ENCODE measurements at places on chromosomes 13 and 19.

DNA sequence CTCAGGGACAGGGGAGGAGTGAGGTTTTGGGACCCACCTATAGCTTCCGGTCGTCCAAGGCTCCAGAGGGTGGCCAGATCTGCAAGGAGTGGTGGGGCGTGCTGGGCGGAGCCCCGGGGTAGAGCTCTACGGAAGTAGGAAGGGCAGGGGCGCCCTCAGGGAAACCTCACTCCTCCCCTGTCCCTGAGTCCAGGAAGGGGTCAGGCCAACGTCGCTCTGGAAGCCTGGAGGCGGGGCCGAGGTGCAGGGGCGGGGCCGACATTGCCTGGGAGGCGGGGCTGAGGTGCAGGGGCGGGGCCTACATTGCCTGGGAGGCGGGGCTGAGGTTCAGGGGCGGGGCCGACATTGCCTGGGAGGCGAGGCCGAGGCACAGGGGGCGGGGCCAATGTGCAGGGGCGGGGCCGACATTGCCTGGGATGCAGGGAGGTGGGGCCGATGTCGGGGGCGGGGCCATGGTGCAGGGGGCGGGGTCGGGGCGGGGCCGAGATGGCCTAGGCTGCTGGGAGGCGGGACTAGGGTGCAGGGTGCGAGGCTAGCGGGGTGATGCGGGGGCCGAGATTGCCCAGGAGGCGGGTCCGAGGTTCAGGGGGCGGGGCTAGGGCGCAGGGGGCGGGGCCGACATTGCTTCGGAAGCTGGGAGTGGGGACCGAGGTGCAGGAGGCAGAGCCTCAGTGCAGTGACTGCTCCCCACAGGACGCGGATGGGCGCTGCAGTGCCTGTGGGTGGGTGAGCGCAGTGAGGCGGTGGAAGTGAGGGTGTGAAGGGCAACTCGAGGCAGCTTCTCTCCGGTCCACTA, 4.9 kb upstream of the PALM start:
- DNase-seq: peak; percentile 72

- DNase-seq: peak; percentile 83
These were observed 13.3 kb downstream of the ARRDC2 start for GRCh38 chr19:18021121-18021755.

- DNase-seq: no peak
These were observed 60.2 kb upstream of the KL start for GRCh38 chr13:32955881-32956594.

GRCh38 chr13:99501848-99502301, 603 bp downstream of the TM9SF2 start:
- no peak for DNase-seq

DNA sequence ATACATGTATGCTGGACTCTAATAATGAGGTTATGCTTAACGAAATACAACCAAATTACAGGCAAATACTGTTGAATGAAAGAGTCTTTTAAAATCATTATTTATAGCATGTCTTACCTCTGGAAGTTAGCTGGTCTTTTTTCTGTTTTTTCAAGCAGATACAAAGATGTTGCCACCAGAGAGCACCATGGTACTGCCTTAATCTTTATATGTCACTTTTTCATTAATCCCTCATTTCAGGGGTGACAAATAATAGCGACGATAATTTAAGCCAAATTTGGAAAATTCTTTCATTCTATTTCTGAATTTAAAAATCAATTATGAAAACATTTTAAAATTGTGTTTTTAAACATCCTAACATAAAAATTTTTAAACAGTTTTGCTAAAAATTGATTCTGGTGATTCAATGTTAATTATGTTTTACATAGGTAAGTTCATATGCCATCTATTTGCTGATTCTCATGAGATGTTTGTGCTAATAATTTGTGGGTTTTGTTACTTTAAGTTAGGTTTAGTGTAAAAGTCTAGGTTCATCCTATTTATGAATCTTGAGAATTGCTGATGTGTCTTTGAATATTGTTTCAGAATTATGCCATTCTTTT, 379.3 kb upstream of the SGCG start:
- no peak for DNase-seq

- no peak for DNase-seq
These were observed 135.6 kb upstream of the TSC22D1 start for GRCh38 chr13:44711706-44712105.

DNA sequence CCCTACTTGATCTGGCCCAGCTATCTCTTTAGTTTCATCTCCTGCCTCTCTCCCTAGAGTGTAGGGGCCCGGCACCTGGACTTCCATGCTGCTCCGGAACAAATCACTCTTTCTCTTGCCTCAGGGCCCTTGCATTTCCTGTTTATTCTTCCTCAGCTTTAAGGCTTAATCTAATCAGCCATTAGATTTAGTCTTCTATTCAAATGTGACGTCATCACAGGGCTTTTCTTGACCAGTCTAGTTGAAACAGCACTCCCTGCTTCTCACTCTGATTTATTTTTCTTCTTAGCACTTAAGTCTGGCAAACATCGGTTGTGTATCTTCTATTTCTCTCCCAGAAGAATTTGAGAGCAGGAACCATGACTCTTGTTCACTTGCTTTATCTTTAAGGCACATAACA, 564.1 kb downstream of the EFNB2 start:
- DNase-seq: no peak

- DNase-seq: no peak
These were observed 439.4 kb upstream of the KLF12 start for GRCh38 chr13:74573654-74574053.

DNA sequence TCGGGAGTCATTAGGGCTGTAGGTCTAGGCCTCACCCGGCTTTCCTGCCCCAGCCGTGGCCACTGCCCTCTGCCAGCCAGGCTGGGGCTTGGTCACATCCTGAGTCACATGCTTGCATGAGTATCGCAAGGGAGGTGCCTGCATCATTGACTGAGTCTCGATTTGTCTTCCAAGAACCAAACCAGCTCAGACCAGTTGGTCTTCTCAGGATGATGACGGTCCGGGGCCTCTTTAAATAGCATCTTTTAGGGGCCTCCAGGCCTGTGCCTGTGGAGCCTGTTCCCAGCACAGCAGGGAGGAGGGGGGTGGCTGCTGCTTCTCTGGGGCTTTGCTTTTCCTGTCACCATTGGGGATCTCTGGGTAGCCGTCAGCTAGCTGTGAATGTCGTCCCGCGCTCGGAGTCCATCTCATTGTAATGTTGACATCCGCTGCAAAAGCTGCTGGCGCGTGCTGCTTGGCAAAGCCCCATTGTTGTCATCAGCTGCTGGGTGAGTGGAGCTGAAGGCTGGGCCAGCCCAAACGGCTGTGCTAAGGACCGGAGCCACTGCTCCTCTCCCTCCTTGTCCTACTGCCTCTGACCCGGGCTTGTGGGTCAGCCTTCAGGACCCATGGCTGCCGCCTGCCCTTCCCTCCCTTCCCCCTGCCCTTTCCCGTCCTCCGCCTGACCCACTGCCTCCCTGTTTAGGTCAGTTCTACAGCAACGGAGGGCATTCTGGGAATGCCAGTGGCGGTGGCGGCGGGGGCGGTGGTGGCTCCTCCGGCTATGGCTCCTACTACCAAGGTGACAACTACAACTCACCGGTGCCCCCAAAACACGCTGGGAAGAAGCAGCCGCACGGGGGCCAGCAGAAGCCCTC, 14.3 kb upstream of the QTRT1 start:
- no peak for DNase-seq

DNA sequence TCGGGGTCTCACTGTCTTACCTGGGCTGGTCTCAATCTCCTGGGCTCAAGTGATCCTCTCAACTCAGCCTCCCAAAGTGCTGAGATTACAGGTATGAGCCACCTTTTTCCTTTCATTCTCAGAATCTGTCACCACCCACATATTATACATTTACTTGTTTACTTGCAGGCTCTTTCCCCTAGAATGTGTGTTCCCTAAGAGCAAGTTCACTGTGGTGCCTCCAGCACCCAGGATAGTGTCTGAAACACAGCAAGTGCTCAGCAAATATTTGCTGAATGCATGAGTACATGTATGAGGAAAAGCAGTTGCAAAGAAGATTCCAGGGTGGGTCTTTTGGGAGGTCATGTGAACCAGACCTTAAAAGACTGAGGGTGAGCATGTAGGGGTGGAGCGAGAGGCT, 96.8 kb downstream of the RGCC start:
- DNase-seq: no peak

DNA sequence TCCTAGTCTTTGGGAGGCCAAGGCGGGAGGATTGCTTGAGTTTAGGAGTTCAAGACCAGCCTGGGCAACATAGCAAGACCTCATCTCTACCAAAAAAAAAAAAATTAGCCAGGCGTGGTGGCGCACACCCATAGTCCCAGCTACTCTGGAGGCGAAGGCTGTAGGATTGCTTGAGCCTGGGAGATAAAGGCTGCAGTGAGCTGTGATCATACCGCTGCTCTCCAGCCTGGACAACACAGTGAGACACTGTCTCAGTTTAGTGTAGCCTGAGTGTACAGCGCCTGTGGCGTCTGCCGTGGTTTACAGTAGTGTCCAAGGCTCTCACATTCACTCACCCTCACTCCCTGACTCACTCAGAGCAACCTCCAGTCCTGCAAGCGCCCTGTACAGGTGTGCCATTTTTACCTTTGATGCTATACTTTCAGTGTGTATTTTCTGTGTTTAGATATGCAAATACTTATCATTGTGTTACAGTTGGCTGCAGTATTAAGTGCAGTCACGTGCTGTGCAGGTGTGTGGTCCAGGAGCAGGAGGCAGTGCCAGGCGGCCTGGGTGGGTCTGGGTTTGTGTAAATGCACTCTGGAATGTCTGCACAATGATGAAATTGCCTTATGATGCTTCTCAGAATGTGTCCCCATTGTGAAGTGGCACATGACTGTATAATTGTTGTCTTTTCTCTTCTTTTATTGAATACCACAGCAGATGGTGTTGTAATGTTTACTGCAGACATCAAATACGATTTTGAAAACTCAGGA, 36.1 kb upstream of the DCUN1D2 start:
- no peak for DNase-seq

DNA sequence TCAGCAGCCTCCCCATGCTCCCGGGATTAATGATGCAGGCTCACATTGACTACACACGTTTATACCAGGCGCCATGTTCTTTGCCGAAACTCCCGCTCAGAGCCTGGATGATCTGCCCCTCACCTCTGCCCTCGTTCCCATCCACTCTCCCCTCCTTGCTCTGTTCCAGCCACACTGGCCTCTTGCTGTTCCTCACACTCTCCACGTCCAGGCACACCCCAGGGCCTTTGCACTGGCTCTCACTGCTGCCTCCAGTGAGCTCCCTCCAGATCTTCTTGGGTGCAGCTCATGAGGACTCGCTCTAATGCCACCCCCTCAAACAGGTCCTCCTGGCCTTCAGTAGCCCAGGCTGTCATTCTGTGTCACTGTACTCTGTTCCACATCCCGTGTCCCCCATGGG, 39.2 kb downstream of the DPF1 start:
- DNase-seq: no peak

- DNase-seq: no peak
These were observed 118.2 kb downstream of the SIPA1L3 start for GRCh38 chr19:38024992-38025908.

DNA sequence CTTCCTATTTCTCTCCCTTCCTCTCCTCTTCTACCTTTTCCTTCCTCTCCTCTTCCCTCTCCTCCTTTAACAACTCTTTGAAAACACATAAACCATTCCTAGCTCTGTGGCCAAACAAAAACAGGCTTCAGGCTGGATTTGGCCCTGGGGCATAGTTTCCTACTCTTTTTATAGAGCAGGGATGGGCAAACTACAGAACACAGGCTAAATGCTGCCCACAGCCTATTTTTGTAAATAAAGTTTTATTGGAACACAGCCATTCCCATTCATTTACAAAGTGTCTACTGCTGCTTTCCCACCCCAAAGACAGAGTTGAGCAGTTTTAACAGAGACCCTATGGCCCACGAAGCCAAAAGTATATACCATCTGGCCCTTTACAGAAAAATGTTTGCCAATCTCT, 35.4 kb downstream of the LHFPL6 start:
- DNase-seq: no peak

DNA sequence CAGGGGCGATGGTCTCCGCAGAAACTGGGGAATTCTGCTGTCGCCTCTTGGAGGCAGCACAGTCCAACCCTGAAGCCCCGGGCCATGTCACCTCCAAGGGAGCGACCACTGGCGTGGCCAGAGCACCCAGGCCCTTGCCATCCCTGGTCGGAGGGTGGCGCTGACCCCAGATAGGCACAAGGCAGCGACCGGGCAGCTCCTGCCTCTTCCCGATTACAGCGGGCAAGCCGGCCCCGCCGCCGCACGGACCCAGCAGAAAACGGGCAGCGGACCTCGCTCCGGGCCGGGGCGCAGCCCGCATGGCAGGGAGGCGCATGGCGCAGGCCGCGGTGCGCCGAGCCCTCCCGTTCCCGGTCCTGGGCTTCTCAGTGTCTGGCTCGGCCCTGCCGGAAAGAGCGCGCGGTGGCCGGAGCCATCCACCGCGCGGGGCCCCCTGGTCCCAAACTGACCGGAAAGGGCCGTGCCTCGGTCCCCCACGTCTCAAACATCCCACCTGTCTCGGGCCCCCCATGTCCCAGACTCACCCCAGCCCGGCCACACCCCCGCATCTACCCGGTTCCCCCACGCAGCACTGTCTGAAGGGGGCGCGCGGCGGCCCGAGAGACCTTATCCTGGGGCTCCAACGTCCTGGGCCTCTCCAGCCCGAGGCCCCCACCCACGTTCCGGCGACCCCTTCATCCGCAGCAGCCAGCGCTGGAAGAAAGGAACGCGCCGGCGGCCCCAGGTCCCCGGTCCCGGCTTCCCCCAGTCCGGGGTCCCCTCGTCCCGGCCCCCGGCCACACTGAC, 727 bp downstream of the CERS1 start:
- no peak for DNase-seq

GRCh38 chr13:91904005-91904404, 505.6 kb downstream of the GPC5 start:
- no peak for DNase-seq

DNA sequence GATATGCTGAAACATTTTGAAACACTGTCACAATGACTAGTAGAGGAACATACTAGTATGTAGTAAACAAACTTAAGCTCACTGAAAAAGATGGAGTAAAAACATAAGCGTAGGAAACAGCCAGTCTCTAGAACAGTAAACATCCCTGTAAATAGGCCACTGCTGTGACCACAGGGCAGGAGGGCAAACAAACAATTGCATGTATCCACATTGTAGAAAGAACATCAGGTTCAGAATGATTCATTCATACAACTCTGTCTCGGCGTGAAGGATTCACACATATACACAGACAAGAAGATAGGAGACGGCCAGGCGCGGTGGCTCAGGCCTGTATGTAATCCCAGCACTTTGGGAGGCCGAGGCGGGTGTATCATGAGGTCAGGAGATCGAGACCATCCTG, 390.1 kb downstream of the IRS2 start:
- DNase-seq: no peak

GRCh38 chr19:12628040-12629022, 17.6 kb downstream of the ZNF791 start:
- no peak for DNase-seq

GRCh38 chr13:28864544-28864943, 44.4 kb downstream of the MTUS2 start:
- no peak for DNase-seq

- no peak for DNase-seq
These were observed 10.7 kb downstream of the EPSTI1 start for GRCh38 chr13:42981317-42981716.
